ENCODE measurements at places on chromosomes 12 and 14. TPM values are rescaled to one million over a fixed set of nuclear protein-coding genes. Genes with fewer than 3 reads are reported as not detected.

- H3K27ac ChIP-seq: no peak overlapping the region
- no peak for DNase-seq
- H3K4me3 ChIP-seq: no peak overlapping the region
- no peaks in the 10 kb centered on the region for H3K4me1 ChIP-seq
- H3K27me3 ChIP-seq: peaks cover 5% of the 10 kb centered on the region
Observed at GRCh38 chr12:129028844-129029243, 175.6 kb downstream of the GLT1D1 start.

DNA sequence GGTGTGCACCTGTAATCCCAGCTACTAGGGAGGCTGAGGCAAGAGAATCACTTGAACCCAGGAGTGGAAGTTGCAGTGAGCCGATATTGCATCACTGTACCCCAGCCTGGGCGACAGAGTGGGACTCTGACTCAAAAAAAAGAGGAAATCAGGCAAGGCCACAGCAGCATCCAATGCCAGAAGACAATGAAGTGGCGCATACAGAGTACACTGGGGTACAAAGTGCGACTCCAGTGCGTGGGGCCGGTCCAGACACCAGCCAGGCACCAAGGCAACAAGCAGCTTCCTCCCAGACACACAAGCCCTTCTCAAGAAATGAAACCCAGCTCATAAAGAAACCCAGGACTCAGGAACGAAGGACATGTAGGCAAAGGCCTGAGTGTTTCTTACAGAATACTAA lies 28.2 kb downstream of the TTC7B start:
- no peak overlapping the region for H3K4me3 ChIP-seq
- H3K36me3 ChIP-seq: no peaks in the 10 kb centered on the region
- H3K4me1 ChIP-seq: no peaks in the 10 kb centered on the region
- no peak overlapping the region for H3K27ac ChIP-seq
- no peaks in the 10 kb centered on the region for H3K27me3 ChIP-seq

DNA sequence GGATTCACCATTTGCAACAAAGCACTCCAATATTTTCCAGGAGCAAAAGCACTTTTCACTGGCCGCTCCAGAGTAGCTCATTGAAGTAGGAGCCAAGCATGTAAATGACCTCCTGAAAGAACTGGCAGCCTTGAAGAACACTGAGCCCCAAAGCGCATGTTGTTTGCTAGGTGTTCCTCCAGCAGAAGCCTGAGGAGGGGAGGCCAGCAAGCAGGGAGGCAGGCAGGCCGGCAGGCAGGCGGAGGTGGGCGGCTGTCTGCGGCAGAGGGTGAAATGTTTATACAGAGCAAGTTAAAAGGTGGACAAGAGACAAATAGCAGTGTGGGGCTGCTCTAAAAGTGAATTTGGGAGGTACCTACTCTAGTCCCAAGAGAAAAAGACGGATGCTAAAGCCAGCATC lies 439.4 kb downstream of the CCDC91 start:
- H3K27ac ChIP-seq: no peak overlapping the region
- H3K27me3 ChIP-seq: no peaks in the 10 kb centered on the region
- DNase-seq: no peak
- no peaks in the 10 kb centered on the region for H3K36me3 ChIP-seq
- H3K4me1 ChIP-seq: no peaks in the 10 kb centered on the region
- H3K4me3 ChIP-seq: no peak overlapping the region

DNA sequence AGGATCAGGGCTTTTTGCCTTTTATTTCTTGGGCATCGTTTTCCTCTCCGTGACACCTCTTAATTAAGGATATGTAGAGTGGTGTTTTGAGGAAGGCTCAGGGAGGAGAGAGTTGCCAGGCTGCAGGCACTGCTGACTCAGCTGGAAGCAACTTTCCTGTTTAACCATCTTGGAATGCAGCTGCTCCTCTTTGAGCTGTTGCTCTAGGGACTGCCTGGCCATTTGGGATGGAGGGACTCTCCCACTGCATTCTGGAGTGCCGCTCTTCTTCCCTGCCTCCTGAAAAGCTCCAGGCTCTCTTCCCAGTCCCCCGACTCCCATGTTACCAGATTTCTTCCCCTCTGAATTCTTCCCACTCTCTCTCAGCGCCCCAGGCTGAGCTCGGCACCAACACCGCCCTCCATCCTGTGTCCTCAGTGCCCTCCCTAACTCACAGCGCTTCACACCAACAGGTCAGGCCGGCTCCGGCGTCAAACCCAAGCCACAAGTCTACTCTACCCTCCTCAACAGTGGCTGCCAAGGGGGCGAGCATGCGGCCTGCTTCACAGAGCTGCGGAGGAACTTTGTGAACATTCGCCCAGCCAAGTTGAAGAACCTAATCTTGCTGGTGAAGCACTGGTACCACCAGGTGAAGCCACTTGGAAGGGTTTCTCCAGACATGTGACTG lies 5.9 kb downstream of the OAS3 start:
- no peak for DNase-seq
- no peaks in the 10 kb centered on the region for H3K27me3 ChIP-seq
- H3K4me3 ChIP-seq: no peak overlapping the region
- peaks cover 18% of the 10 kb centered on the region for H3K4me1 ChIP-seq
- H3K36me3 ChIP-seq: peaks cover 81% of the 10 kb centered on the region
- H3K27ac ChIP-seq: no peak overlapping the region

DNA sequence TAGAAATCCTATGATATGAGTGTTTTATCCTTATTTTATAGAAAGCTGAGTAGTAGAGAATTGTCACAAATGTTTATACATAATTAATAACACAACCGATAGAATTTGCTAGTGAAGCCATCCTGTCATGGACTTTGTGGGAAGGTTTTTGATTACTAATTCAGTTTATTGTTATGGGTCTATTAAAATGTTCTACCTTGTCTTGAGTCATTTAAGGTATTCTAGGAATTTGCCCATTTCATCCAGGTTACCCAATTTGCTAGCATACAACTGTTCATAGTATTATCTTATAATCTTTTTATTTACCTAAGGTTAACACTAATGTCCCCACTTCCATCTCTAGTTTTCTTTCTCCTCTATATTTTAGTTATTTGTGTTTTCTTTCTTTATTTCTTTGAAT lies 553.1 kb upstream of the ATXN7L3B start:
- H3K27ac ChIP-seq: no peak overlapping the region
- H3K36me3 ChIP-seq: no peaks in the 10 kb centered on the region
- DNase-seq: no peak
- no peak overlapping the region for H3K4me3 ChIP-seq
- H3K4me1 ChIP-seq: no peaks in the 10 kb centered on the region

DNA sequence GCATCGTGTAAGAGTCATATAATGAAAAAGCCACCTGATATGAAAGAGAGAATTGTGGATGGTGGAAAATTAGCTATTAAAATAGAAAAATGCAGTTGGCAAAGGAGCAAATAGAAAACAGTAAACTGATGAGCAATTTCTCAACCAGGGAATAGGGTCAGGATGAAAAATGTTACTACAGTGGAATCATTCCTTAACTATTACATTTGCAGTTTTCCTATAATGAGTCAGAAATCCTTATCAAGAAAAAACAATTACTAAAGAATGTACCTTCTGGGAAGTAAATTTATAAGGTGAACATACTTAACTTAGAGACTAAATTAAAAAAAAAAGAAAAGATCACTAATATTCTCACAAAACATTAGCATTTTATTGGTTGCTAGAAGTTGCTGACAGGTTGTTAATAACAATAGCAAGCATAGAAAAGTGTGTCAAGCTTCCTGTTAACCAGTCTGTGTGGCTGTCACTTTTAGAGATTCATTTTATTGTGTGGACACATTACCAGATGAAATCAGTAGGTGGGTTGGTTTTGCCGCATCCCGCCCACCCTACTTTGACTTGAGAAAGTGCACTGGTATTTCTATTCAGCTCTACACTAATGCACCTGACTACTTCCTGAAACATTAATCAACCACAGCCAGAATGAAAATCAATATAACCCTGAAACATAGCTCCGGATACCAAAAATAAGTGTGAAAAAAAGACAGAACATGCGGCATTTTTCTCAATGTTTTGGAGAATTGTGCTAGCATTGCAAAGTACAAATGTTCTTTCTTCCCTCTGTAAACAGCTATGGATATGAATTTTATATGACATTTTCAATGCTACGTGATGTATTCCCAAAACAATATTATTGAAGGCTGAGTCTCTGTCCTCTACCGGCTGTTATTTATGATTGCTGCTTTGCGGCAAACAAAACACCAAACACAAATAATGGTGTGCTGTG lies 576.7 kb downstream of the SLC16A7 start:
- no peaks in the 10 kb centered on the region for H3K4me1 ChIP-seq
- no peak for DNase-seq
- no peaks in the 10 kb centered on the region for H3K36me3 ChIP-seq
- no peak overlapping the region for H3K27ac ChIP-seq
- H3K4me3 ChIP-seq: no peak overlapping the region

DNA sequence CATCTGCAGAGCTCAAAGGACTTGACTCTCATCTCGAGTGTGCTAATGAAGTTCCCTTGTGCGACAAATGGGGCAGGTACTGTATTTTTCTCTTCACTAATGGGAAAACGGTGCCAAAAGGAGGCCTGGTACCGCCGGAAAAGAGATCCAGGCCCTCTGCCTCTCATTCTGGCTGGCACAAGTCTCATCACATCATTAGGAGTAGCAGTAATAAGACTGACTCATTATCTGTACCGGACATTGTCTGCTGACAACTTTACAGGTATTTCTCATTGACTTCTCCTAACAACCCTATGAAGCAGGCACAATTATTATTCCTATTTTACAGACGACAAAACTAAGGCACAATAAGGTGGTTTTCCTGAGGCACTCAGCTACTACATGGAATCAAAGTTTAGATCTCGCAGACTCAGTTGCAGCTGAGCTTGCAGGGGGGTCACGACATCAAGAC lies 668 bp downstream of the APPL2 start:
- peak overlapping the region; percentile 82 for H3K4me3 ChIP-seq
- peak; percentile 19 for DNase-seq
- H3K27ac ChIP-seq: peak overlapping the region; percentile 97
- no peaks in the 10 kb centered on the region for H3K27me3 ChIP-seq

DNA sequence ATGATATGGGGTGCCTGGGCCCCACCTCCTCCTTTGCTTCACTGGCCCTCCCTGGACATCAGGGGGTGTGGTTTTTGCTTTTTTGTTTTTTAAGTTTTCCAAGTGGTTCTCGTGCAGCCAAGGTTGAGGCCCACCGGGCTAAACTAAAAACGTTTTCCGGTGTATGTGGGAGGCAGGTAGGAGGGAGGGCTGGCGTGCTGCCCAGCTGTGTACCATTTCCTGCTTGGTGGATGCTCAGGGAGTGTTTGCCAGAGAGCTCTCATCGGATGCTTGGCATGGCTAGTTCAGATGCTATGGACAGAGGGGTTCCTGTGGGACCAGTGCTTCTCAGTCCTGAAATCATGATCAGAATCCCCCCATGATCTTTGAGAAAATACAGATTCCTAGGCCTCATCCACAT lies 246.4 kb downstream of the CACNA1C start:
- H3K4me3 ChIP-seq: no peak overlapping the region
- no peak for DNase-seq
- H3K4me1 ChIP-seq: peaks cover 41% of the 10 kb centered on the region
- H3K27ac ChIP-seq: no peak overlapping the region
- H3K27me3 ChIP-seq: no peaks in the 10 kb centered on the region

- H3K36me3 ChIP-seq: no peaks in the 10 kb centered on the region
- peaks cover 73% of the 10 kb centered on the region for H3K4me1 ChIP-seq
- H3K27me3 ChIP-seq: no peaks in the 10 kb centered on the region
- DNase-seq: no peak
- H3K4me3 ChIP-seq: no peak overlapping the region
- H3K27ac ChIP-seq: peak overlapping the region; percentile 35
Observed at GRCh38 chr14:100078216-100078803, 13.1 kb downstream of the EVL start.

DNA sequence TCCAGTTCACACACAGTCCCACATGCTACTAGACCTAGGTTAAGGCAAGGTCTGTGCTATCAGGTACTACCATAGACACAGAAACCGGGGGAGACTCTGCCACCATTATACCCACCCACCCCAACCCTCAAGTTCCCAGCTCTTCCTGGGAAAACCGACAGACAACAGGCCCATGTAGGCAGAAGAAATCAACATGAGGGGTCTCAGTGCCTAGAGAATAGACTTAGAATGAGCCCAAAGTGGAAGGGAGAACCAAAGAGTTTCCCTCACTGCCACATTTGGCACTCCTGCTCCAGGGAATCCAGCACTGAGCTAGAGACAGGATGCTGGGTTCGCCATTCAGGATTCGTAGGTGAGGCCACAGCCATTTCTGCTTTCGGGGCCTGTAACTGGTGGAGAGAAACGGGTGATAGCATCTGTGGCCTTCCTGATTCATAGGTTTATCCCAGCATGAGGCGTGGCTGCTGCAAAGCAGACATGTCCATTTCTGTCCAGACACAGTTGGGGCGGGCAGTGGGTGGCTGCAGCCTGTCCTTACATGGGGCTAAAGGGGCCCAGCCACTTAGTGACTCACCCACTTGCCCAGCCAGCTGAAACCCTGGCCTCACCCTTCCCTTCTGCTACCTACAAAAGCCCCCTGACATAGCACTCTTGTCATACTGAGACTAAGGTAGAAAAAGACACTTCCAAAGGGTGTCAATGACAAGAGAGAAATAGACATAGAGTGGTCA lies 69.4 kb downstream of the IRF2BPL start:
- peaks cover 79% of the 10 kb centered on the region for H3K4me1 ChIP-seq
- no peak overlapping the region for H3K4me3 ChIP-seq
- no peaks in the 10 kb centered on the region for H3K36me3 ChIP-seq
- no peak for DNase-seq

DNA sequence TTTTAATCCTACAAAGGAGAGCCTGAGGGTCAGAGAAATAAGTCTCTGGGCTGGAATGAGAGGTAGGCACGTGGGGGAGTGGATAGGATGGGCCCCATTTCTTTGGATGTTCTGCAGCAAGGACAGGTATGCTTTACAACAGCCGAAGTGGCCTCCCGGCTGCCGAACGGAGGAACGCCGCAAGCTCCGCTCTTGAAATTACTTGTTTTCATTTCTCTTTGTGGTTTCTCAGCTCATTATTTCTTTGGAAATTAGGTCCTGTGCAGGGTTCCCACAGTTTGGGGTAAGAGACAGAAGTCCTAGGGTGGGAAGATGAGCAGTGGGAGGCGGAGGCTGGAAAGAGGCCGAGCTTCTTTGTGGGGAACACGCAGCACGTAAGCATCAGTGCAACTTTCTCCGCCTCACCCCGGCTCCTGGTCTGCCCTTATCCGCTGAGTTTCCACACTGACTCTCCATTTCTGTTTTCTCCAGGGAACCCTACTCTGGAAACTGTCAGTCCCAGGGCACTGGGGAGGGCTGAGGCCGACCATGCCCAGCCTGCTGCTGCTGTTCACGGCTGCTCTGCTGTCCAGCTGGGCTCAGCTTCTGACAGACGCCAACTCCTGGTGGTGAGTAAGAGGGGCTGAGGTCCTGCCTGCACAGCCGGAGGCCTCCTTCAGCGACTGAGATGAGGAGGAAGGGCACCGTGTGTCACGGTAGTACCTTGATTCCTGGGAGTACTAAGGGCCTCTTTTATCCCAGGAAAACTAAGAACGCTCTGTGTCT lies 2.0 kb downstream of the WNT5B start:
- H3K4me3 ChIP-seq: no peak overlapping the region
- H3K27me3 ChIP-seq: peaks cover 6% of the 10 kb centered on the region
- peaks cover 55% of the 10 kb centered on the region for H3K4me1 ChIP-seq
- H3K27ac ChIP-seq: no peak overlapping the region
- H3K36me3 ChIP-seq: no peaks in the 10 kb centered on the region

- H3K4me1 ChIP-seq: peaks cover 45% of the 10 kb centered on the region
- H3K27ac ChIP-seq: no peak overlapping the region
- no peak overlapping the region for H3K4me3 ChIP-seq
- H3K36me3 ChIP-seq: no peaks in the 10 kb centered on the region
- DNase-seq: no peak
Observed at GRCh38 chr14:75230140-75230792, 48.4 kb upstream of the FOS start.

Gene KRT6B
- not detected for total RNA-seq

Gene IRAK3
- total RNA-seq: 18.5 TPM

Gene COX8C
- total RNA-seq: not detected

Gene NUP37
- 22.7 TPM for total RNA-seq

Gene MDGA2
- not detected for total RNA-seq

Gene SEC23A
- total RNA-seq: 66.1 TPM

Gene OGFOD2
- 20.6 TPM for total RNA-seq

Gene FGF6
- total RNA-seq: not detected

Data from left lung (tissue), 14 donors.